AG09309 (cell line): ENCODE measurements at places on chromosomes 2 and 18.
A peak's percentile ranks its signal among the peaks of the same experiment; 100 is the strongest.

GRCh38 chr18:35495536-35496314, 2.0 kb downstream of the INO80C start:
- DNase-seq = no peak

DNA sequence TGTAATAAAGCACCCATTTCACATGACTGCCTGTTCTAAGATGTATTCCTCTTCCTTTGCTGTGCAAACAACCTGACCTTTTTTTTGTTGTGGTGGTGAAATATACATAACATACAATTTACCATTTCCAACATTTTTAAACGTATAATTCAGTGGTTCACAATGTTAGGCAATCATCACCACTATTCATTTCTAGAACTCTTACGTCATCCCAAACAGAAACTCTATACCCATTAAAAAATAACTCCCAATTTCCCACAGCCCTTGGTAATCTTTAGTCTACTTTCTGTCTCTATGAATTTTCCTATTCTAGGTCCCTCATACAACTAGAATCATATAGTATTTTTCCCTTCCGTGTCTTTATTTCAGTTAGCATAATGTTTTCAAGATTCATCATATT, 36.7 kb downstream of the RND3 start:
- DNase-seq = no peak

- no peak for DNase-seq
Observed at GRCh38 chr2:32272279-32272678, 5.4 kb upstream of the YIPF4 start.

- peak; percentile 31 for DNase-seq
Observed at GRCh38 chr2:54360055-54360792, 95.9 kb upstream of the SPTBN1 start.

GRCh38 chr2:108244667-108245414, 5.1 kb downstream of the SULT1C3 start:
- no peak for DNase-seq

- no peak for DNase-seq
Observed at GRCh38 chr2:105741174-105741573, 3.5 kb upstream of the NCK2 start.

DNA sequence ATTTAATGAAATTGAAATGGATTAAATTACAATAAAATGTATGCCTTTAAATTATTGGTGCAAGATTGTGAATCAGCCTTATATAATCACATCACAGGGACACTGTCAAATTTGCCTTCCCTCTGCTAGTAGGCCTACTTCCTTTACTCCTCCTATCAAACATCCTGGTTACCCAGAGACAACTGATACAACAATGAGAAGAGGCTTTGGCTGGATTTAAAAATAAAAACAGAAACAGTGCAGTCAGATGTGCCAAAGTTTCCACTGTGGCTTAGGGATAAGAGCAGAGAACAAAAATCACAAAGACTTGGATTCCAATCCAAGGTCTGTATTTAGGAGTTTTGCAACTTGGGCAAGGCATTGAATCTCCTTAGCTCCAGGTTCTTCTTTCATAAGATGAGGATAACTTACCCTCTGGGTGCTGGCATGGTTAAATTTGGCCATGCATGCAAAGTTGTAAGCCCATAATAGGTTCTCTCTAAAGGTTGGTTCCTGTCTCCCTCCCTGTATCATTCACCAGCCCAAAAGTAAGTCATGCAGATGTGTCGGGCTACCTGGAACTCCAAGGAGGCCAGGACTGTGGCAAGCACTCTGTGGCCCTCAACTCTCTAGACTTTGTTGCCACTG, 99.3 kb upstream of the LRATD1 start:
- no peak for DNase-seq

- DNase-seq = no peak
Observed at GRCh38 chr2:38421274-38422056, 44.4 kb upstream of the ATL2 start.

GRCh38 chr2:107285621-107286299, 399.8 kb upstream of the ST6GAL2 start:
- no peak for DNase-seq

DNA sequence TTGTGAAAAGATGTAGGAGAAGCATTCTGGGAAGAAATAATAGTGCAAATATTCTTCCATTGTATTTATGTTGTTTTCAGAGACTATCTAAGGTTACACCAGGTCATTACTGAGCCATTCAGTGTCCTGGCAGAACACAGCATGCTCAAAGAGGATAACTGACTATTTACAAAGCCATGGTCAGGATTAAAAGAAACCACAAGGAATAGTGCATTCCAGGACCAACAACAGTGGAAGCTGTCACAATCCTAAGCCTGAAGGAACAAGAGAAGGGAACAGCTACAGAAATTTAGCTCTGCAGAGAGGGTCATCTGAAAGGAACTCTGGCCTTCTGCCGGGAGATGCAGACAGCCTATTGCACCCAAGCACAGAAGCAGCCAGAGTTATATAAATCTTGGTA, 116.7 kb downstream of the DSC3 start:
- DNase-seq = no peak

- DNase-seq = no peak
Observed at GRCh38 chr18:59265246-59265973, 7.8 kb downstream of the RAX start.

DNA sequence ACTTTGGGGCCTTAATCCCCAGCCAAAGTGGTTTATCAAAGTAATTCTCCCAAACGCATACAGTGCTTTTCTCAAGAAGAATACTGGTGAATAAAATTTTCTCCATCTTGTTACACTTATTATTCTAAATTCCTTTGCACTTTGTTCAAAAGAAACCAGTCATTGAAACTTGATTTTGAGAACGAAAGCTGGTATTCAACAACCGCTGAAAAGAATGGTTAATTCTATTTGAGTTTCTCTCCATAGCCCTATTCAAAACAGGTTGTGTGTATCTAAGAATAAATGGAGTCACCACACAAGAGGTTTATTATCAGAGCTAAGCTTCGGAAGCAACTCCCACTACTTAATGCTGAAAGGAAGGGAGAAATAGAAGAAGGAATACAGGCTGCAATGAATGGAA, 117.7 kb downstream of the C1D start:
- no peak for DNase-seq

DNA sequence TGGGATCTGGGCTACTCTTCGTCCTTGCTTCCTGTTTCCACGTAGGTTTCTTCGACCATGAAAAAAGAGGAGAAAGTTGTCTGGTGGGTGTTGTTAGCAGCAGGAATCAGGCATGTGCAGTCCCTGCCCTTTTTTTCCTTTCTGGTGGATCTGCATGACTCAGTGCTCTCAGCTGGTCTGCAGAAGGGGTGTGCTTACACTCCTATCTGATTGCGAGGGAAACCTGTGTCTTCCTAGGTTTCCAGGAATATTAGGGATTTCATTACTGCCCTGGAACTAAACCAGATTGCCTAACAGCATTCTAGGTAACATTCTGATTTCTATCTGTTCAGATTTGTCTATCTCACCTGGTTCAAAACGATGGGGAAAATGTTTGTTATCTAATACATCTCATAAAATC, 174.3 kb downstream of the CCDC102B start:
- DNase-seq = no peak

DNA sequence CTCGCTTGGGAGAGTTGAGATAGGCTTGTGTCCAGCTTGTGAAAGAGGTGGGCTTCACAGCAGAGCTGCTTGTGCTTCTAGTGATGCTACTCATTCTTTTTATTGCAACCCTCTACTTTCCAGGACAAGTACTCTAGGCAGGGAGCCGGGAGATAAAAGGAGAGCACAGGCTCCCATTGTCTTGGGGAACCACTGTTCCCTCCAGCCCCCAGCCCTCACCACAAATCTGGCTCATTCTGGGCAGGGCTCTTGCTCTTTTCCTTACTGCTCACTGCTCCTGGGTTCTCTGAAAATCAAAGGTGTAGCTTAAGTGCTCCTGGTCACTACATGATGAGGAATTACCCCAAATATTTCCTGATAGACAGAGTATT, 81.4 kb downstream of the CABYR start:
- DNase-seq = no peak

DNA sequence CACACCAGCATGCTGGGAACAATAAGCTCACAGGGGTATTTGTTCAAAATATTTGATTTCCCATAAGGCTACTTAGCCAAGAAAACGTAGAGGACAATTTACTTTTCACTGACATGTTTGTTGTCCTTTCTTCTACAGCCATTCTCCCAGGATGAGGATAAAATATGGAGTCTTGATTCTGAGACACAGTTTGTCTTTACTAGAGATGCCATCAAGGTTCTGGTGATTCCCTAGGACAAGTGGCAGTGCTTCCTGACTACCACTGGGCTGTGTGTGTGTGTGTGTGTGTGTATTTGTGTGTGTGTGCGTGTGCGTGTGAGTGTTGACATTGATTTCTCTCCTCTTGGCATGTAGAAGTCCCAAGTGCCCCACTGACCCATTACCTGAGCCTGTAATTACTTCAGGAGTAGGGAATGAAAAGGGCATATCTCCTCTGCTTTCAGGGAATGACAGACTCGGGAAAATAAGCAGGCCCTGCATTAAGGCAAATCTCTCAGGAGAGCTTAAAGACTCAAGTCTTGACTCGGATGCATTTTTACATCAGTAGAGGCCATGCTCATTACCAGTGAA, 761.6 kb downstream of the DCC start:
- no peak for DNase-seq

DNA sequence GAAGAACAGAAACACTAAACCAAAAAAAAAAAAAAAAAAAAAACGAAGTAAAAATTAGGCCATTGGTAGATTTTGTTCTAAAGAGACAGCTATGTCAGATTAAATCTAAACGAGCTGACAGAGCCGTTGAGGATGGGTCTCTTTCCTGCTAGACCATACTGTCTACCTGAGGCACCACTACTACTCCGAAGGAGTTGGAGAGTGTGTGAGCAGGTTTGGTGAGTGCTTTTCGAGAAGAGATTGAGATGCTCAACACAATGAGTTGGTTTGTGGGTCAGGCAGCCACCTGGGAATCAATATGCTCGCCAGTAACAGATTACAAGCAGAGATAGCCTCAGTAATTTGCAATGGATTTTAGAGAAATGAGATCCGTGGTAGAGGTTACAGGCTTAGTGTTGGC, 281.5 kb upstream of the EPAS1 start:
- no peak for DNase-seq

DNA sequence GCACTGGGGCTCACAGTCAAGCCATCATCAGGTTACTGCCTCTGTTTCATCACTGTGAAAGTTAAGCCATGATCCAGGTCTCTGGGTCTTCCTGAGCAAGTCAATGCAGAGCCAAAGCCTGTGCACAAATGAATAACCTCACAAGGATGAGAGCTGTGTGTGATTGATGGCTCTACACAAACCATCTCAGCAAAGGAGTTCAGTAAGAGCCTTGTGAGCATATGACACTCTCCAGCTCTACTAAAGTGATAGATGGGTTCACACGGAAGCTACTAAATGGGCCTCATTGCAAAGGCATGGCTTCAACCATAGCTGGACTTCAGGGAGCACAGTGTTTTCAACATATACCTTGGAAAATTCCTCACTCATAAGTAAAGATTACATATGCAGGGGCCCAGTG, 101.5 kb downstream of the AFF3 start:
- DNase-seq = no peak

DNA sequence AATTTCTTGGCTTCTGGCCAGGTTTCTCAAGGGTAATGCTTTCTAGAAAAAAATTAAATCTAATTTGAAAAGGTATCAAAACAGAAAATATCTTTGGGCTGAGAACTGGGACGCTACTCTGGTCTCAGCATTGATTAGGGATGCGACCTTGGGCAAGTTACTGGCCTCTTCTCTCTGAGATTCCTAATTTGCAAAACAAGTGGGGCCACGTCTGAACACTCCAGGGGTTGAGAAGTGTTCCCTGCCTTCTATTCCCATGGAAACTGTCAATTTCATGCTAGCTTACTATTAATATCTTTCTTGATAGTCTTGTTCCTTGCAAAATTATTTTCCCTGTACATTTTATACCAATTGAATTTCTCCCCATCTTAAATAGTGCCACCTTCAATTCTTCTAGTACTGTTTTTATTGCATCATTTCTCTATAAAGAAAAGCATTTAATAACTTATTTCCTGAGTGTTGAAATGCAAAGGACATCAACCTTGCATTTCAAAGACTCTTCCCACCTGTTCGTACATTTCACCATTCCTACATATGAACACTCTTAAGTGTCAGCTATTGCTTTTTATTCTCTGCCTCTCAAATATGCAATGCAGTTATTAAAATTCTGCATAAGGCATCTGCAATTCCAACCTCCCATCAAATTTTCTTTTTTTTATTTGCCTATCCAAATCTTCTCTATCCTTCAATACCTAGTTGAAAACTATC, 118.3 kb upstream of the DSEL start:
- no peak for DNase-seq

DNA sequence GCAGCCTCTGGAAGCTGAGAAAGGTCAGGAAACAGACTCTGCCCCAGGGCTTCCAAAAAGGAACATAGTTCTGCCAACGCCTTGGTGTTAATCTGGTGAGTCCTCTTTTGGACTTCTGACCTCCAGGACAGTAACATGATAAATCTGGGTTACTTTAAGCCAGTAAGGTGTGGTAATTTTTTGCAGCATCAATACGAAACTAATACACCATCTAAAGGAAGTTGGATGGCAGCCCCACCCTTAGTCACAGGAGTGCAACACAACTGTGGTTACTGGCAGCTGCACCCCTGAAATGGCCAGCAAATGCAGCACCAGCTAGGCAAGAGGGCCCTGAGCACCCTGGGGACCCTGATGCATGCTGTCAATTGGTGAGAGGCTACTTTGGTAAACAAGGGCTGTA, 25.8 kb downstream of the CREG2 start:
- DNase-seq = no peak

DNA sequence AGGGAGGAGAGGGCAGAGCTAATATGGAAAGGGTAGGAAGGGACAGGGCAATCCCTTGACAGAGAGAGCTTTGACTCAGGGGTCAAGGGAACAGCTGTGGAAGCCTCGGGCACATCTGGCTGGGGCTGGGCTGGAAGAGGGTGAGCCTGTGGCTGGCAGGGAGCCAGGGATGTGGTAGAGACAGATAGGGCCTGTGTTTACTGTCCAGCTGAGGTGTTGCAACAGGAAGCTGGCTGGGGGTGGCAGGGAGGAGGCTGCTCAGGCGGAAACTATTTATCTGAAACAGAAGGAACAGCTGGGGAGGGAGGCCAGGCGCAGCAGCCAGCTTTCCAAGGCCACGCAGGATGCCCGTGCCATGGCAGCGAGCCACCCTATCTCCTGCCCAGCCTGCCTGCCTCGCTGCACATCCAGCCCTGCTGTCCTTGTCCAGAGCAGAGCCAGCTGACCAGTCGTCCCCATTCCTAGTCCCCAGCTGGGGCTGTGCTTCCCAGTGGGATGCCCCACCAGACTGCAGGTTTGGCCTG, 264.7 kb downstream of the CYP26B1 start:
- peak; percentile 93 for DNase-seq

GRCh38 chr2:205352593-205352992, 329.7 kb upstream of the NRP2 start:
- DNase-seq = peak; percentile 41
